ENCODE measurements at places on chromosomes 2 and 18.

GRCh38 chr2:132816234-132816633 lies 146.2 kb upstream of the LYPD1 start:
- no peak for DNase-seq

DNA sequence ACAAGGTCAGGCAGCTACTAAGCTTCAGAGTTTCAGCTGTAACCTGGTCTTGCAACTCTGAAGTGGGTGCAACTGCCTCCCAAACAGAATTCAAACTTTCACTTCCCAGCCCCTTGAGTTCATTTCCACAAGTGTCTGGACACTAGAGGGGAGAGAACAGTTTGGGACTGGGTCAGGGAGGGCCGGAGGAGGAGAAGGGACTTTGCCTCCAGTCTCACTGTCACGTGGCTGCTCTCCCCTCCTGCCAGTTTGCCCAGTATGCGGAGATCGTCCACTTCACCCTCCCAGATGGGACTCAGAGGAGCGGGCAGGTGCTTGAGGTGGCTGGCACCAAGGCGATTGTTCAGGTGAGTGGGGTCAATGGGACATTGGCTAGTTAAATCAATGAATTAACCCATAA lies 20.6 kb upstream of the ANKRD53 start:
- no peak for DNase-seq

DNA sequence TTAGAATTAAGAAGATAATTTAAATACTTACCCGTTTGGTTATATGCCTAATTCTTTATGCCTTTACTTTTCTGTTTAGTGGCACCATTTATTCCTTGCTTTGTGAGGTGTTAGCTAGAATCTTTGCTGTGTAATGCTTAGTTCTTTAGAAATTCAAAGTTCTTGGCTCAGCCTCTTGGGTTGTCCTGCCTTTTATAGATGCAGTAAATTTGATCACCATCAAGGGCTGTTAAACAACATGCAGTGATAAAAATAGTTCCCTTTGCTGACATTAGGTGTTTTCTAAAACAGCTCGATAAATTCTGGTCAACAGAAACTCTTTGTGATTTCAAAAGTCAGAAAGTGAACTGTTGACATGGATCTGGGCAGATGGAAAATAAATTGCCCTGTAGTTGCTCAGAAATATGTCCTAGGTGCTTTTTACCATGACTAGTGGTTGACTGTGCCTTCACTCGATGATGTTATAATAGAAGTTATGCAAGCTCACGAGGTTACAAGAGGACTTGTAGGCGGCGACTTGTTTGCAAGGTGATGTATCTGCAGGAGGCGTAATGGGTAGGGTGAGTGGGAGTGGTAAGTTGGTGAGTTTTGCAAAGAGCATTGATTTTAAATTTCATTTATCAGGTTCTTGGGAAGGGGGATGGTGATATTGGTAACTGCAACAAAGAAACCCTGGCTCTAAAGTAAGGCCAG lies 52.1 kb downstream of the LRRTM1 start:
- no peak for DNase-seq

GRCh38 chr2:120267348-120267747 lies 14.7 kb downstream of the RALB start:
- no peak for DNase-seq

- DNase-seq = no peak
Observed at GRCh38 chr18:68909579-68909978, 111.7 kb downstream of the CCDC102B start.

GRCh38 chr2:208542465-208543041 lies 136.0 kb downstream of the PTH2R start:
- no peak for DNase-seq

- DNase-seq = no peak
Observed at GRCh38 chr2:144475044-144475443, 44.9 kb downstream of the ZEB2 start.

- DNase-seq = no peak
Observed at GRCh38 chr2:198127627-198128026, 323.2 kb downstream of the PLCL1 start.

- DNase-seq = no peak
Observed at GRCh38 chr2:188853307-188853706, 120.9 kb upstream of the COL3A1 start.

DNA sequence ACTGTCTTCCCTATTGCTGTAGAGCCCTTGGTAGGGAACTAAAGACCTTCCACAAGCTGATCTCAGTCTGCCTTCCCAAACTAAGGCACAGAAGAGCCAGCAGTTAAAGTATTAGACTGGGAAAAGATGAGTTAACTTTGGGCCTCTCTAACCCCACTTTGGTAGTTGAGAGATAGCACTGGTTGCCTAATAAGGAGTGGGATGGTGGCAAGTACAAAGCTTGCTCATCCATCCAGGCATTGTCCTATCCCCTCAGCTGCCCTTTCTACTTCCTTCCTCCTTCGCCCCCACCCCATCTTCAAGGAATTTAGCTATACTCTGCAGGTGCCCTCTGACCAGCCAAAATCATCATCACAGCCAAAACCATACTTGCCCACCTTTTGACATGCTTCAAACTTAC lies 22.2 kb upstream of the AFTPH start:
- DNase-seq = no peak

All from amygdala (tissue), 56 donors.